CD4-positive, alpha-beta T cell (primary cell): ENCODE measurements at places on chromosomes 16 and 17.

GRCh38 chr17:72710834-72711233 is 381.7 kb downstream of the SLC39A11 start:
- DNase-seq = no peak

DNA sequence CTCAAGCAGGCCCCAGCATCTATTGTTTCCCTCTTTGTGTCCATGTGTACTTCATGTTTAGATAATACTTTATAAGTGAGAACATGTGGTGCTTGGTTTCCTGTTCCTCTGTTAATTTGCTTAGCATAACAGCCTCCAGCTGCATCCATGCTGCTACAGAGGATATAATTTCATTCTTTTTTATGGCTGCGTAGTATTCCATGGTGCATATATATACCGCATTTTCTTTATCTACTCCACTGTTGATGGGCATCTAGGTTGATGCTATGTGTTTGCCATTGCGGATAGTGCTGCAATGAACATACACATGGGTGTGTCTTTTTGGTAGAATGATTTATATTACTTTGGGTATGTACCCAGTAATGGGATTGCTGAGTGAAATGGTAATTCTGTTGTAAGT is 31.4 kb upstream of the SCNN1B start:
- DNase-seq = no peak

GRCh38 chr17:54941285-54941684 is 27.2 kb downstream of the COX11 start:
- DNase-seq = no peak

DNA sequence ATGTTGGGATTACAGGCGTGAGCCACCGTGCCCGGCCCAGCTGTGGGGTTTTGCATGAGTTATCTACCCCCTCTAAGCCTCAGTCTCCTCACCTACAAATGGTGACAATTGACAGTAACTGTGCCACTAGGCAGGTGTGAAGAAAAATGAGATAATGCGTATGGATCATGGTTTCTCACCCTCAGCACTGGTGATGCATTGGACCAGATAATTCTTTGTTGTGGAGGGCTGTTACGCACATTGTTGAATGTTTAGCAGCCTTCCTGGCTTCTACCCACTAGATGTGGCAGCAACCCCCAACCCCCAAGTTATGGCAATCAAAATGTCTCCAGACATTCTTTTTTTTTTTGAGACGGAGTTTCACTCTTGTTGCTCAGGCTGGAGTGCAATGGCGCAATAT is 9.0 kb upstream of the HAPSTR1 start:
- no peak for DNase-seq

GRCh38 chr16:81994485-81994884 is 16.8 kb downstream of the SDR42E1 start:
- DNase-seq = no peak

- DNase-seq = no peak
Observed at GRCh38 chr17:32899236-32900013, 22.5 kb upstream of the MYO1D start.

GRCh38 chr17:2545393-2545792 is 33.7 kb upstream of the METTL16 start:
- DNase-seq = no peak

DNA sequence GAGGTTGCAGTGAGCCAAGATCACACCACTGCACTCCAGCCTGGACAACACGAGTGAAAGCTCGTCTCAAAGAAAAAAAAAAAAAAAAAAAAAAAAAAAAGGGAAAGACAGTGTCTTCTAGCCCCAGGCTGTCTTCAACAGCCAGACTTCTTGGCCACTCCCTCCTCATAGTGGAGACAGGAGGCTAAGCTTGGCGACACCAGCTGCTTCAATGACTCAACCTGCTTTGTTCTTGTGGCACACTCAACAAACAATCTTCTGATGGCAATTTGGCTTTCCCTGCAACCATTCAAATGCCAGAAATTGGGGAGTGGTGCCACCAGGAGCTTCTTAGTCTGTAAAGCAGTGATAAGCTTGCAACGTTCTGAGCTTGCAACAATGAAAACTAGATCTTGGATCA is 290.4 kb upstream of the DYNLRB2 start:
- DNase-seq = no peak

GRCh38 chr16:65731833-65732232 is 610.0 kb upstream of the CDH11 start:
- DNase-seq = no peak

DNA sequence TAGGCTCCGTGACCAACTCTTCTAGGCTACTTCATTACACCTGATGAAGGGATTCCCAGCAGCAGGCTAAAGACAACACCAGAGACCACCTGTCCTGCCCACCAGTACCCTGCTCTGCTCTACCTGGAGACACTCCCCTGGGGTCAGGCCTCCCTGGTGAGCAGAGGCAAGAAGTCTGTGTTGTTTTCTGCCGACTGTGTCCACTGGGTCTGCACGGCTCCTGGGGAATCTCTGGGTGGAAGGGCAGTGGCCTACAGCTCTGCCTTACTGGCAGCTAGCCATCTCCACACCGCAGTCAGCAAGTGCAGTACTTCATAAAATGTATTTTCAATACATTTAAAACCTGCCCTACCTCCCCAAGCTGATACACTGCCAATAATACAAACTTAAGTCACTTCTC is 6.8 kb downstream of the RSL1D1 start:
- no peak for DNase-seq

DNA sequence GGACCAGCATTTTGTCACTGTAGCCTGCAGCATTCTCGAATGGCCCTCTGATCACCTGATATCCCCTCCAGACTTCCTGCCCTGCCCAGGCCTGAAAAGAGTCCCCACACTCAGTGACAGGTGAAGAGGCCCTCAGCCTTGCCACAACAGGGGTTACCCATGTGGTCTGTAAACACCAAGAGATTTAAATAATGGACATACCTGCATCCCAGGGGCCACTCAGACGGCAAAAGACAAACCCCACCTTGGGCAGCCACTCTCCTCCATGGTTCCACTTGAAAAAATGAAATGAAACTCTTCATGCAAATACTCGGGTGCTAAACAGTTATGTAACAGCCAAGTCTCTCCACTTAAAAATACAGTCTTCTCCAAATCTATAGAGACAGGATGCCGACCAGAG is 22.9 kb upstream of the PECAM1 start:
- no peak for DNase-seq

GRCh38 chr17:39767147-39767546 is 29.4 kb downstream of the GRB7 start:
- DNase-seq = peak; percentile 44

DNA sequence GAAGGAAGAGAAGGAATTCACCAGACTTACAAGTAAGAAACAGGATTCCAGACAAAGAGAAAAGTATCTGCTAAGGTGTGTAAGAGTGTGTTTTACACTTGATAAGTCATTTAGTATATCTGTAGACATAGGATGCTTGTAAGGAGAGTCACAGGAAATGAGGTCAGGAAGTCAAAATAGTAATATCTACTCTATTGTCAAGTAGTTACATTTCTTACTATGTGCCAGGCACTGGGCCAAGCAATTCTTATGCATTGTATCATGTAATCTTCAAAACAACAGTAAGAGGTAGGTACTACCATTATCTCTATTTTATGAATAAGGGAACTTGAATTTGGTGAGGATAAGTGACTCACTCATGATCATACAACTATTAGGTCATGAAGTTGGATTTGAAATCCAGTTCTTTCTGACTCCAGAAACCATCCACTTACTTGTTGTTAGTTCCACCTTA is 129.1 kb downstream of the SNX11 start:
- DNase-seq = no peak
